ENCODE measurements at places on chromosomes 3 and 15.

DNA sequence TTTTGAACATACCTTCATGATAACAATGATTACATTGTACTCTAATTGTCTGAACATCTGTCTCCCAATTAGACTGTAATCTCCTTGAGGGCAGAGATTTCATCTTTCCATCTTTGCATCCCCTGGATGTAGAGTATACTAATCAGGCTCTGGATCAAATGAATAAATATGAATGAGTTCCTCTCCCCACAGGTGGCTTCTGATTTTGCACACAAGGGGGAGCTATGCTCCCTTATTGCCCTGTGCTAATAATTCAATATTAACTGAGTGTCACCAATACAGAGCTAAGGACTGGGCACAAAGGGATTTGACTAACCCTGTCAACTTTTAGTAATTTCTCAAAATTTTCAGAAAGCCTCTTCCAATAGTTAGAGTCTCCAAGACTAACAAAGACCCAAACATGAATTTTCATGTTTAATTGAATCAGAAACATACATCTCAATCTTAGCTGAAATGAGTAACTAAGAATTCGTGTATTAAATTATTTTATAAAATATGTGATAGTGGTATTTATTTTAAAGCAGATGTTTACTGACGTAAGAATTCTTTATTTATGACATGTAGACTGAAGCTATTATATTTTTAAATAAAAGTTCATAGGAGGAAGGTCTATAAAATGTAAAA is 3.0 kb downstream of the DUOXA1 start:
- DNase-seq, result peak; percentile 66

DNA sequence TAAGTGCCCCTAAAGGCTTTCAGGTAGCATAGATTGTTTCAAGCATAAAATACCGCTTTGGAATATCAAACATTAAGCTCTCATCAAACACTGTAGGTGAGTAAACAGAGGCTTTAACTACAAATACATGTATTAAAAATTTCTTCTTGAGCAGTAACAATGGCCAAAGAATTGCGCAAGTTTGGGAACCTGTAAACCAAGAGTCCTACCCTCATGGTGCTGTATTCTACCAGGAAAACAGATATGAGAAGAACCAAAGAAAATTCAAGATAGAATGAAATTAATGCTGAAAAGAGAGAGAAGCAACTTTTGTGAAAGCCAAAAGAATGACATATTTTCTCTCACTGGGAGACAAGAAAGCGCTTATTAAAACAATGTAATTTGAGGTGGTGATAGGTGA is 45.5 kb downstream of the CPNE4 start:
- DNase-seq, result no peak

DNA sequence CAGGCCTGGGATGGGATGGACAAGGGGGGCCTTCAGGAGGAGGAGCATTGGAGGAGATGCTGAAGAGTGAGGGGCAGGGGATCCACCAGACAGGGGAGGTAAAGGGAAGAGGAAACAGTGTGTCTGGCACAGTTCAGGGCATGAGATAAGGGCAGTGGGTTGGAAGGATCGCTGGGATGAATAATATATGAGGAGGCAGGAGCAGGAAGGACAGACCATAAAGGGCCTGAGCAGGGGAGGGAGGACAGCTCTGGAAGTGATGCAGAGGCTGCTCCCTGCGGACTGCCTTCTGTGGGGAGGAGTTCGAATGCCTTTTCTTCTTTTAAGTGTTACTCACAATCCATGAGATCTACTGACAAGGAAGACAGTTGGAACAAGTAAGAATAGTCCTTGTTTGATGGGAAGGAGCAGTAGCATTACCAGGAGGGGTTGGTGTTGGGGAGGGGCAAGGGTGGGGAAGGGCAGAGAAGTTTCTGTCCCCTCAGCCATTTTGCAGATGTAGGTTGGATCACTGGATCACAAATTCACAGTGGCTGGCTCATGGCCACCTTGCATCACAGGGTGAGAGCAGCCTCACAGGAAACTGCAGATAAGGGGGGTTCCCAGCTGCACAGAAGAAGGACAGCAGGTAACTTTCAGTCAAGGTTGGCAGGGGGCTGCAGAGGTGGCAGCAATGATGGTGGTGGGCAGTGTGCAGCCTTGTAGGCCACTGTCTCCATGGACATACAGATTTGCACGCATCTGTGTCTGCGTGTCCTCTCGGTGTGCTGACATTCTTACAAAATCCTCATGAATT is 91.9 kb upstream of the SNRPN start:
- DNase-seq, result no peak

GRCh38 chr15:92576597-92577200 is 78.9 kb downstream of the FAM174B start:
- no peak for DNase-seq

GRCh38 chr15:29937956-29938355 is 115.7 kb upstream of the TJP1 start:
- no peak for DNase-seq

- no peak for DNase-seq
Measured at GRCh38 chr15:79357566-79357965, 46.7 kb downstream of the TMED3 start.

- DNase-seq, result no peak
Measured at GRCh38 chr3:57787867-57788623, 31.9 kb downstream of the SLMAP start.

GRCh38 chr15:62497356-62497755 is 332.3 kb upstream of the C2CD4B start:
- DNase-seq, result no peak

GRCh38 chr3:198019115-198019514 is 59.1 kb downstream of the LMLN start:
- DNase-seq, result no peak

DNA sequence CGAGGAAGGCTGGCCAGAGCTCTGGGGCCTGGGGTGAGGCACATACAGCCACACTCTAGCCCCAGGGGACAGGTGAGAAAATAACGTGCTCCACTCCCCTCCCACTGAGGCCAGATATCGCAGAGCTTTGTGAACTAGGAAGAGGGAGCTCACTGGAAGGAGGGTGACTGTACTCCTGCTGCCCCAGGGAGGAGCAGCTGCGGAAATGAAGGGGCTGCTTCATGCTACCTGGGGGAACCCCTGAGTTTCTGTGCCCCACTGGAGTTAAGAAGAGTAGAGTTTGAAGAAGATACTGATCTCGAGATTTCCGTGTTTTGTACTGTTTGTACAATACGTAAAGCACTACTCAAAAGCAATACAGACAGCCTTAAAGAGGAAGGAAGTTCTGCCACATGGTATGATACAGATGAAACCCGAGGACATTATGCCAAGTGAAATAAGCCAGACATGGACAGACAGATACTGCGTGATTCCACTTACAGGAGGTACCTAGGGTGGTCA is 44.6 kb downstream of the CMTM6 start:
- DNase-seq, result peak; percentile 89

GRCh38 chr3:24197809-24198208 is 252.7 kb downstream of the NR1D2 start:
- DNase-seq, result no peak

DNA sequence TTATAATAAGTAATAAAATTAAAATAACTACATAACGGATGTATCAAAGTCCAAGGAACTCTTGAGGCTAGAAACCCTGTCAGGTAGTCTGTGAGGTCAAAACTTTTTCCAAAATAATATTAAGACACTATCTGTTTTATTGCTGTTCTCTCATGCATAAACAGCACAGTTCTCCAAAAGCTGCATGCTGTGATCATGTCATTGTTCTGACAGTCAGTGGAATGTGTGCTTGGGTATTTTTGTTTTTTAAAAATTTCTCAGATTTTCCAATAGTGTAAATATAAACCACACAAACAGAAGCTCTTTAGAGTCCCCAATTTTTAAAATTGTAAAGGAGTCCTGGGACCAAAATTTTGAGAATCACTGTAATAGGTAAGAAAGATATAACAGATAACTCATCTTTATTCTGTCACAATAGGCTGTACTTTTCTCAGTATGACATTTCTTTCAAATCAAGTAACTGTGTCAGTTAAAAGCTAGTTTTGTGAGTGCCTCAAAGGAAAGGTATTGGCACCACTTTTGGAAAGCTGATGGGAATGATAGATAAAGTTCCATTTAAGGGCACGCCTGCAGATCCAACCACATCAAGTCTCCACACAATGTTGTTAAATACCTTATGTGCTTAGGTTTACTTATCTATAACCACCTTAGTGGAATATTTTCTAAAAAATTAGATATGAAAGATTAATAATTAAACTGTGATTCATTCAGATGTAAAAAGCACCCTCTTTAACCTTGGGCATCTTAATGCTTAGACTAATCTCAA is 49.3 kb downstream of the CEP152 start:
- DNase-seq, result no peak

- DNase-seq, result no peak
Measured at GRCh38 chr3:100195375-100195774, 65.4 kb upstream of the TBC1D23 start.

DNA sequence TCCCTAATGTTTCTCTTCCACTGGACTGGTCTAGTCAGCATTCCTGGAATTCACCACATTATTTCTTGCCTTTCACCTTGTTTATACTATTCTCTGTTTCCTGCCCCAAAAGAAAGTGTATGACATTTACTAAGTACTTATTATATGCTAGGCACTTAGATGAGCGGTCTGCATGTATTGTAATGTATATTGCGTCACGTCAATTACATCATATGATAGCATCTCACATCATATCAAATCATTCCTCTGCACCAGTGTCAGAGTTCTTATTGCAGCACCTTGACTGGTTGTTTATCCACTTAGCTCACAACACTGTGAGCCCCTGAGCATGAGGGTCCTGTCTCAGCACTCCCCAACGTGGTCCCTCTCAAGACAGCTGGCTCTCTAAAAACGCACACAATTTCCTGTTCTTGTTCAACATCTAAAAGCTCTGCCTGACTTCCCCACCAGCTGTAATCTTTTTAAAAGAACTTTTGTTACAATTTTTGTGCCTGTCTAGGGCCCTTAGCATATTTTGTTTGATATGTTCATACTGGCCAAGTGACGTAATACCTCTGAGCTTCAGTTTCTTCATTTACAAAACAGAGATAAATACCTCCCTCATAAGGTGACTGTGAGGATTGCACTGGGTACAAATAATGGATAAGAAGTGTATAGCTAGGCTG is 58.8 kb downstream of the ARHGAP31 start:
- DNase-seq, result peak; percentile 59

- DNase-seq, result no peak
Measured at GRCh38 chr3:52801839-52802238, 7.2 kb downstream of the ITIH3 start.

DNA sequence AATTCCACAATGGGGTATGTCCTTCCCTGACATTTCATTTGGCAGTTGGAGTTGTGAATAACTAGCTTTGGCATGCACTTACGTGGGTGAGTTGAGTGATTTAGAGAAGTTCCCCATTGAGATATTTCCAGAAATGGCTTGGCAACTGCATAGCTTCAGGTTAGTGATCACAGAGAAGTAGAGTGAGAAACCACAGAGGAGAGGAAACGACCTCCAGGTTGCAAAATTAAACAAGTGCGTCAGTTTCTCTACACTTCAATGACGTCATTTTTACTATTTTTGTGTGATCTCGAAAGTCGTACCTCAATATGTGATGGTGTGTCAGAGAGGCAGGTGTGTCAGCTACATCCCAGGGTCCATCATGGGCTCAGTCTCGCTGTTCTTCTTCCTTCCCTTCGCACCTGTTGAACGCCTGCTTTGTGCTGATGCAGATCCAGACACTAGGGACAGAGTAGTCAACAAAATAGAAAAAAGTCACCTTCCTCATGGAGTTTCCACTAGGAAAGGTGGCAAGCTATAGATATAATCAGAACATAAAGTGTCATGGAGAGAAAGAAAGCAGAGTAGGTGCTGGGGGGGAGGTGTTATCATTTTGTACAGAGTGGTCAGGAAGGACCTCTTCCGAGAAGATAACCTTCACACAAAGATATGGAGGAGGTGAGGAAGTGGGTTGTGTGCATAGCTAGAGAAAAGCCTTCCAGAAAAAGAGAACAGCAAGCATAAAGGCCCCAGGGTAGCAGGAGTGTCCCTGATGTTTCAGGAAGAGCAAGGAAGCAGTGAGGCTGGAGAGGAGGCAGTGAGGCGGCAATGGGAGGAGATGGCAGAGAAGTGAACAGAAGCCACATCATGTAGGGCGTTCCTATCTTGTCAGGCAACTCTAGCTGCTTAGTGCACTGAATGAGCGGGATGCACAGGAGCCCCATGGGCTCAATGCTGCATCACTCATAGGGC is 75.6 kb downstream of the MCTP2 start:
- peak; percentile 51 for DNase-seq

DNA sequence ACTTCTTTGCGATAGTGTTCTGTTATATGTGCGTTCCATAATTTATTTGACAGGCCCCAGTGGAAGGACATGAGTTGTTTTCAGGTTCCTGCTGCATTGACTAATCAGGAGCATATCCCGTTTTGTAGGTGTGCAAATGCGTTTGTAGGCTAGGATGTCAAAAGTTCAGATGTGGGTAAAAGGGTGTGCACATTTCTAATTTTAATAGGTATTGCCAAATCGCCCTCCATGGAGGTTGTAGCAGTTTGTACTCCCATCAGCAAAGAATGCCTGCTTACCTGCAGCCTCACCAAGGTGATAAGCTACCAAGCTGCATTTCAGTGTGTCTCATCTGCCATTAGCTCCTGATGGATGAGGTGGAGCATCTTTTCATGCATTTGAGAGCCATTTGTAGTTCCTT is 36.3 kb downstream of the KLF13 start:
- DNase-seq, result no peak

DNA sequence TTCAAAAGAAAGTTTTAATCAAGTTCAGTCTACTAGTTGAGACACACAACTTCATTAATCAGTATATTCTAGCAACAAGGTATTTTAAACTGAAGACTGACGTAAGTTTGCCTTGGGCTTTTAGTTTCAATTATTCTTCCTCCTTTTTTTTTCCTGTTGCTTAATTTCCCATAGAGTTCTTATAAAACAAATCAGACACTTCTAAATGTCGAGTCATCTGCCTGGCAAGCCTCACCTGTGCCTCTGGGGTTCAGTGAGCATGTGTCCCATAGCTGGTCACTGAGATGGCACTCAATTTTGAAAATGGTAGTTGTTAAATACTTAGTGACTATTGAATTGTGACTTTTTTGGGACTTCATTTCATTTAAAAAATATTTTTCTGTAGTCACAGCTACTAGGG is 27.4 kb downstream of the NKIRAS1 start:
- no peak for DNase-seq

- no peak for DNase-seq
Measured at GRCh38 chr3:139561959-139562676, 22.6 kb upstream of the RBP1 start.

DNA sequence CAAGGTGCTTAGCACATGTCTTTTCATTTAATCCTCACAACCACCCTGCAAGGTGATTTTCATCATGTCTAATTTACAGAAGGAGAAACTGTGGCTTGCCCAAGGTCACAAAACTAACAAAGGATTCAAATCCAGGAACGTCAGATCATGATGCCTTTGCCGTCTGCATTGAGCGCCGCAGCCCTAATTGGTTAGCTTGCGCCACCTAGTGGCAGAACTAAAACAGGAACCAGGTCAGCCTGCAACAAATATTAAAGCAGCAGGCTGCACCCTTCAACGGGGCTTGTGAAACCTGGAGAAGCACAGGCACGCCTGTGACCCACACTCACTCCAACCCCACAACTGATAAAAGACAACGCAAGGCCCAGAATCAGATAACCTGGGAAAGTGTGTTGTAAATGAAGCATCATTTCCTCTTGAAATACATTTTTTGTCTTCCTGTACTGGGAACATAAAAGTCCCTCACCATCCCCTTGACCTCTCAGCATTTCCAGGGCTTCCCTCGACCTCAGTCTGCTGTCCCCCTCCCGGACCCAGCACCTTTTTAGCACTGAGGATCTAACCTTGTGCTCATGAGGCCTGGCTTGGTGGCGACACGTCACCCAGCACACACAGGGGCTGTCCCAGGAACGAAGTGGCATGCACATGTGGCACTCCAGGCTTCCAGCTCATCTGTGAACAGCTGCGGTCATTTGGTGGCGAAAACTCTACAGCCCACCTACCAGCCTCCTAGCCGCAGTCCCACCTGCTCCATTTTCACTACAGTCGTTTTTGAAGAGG is 17.3 kb downstream of the DPH3 start:
- peak; percentile 83 for DNase-seq
